ENCODE measurements at places on chromosomes 13 and 19. TPM values are rescaled to one million over a fixed set of nuclear protein-coding genes. Genes with fewer than 3 reads are reported as not detected.

- no peak for DNase-seq
These were observed 379.1 kb downstream of the SUCLA2 start for GRCh38 chr13:47621931-47622330.

GRCh38 chr13:51246418-51247277 lies 24.4 kb downstream of the FAM124A start:
- DNase-seq, result no peak

GRCh38 chr13:79382545-79383275 lies 23.3 kb downstream of the RBM26 start:
- no peak for DNase-seq

GRCh38 chr13:70784207-70784989 lies 676.1 kb upstream of the KLHL1 start:
- DNase-seq, result no peak

DNA sequence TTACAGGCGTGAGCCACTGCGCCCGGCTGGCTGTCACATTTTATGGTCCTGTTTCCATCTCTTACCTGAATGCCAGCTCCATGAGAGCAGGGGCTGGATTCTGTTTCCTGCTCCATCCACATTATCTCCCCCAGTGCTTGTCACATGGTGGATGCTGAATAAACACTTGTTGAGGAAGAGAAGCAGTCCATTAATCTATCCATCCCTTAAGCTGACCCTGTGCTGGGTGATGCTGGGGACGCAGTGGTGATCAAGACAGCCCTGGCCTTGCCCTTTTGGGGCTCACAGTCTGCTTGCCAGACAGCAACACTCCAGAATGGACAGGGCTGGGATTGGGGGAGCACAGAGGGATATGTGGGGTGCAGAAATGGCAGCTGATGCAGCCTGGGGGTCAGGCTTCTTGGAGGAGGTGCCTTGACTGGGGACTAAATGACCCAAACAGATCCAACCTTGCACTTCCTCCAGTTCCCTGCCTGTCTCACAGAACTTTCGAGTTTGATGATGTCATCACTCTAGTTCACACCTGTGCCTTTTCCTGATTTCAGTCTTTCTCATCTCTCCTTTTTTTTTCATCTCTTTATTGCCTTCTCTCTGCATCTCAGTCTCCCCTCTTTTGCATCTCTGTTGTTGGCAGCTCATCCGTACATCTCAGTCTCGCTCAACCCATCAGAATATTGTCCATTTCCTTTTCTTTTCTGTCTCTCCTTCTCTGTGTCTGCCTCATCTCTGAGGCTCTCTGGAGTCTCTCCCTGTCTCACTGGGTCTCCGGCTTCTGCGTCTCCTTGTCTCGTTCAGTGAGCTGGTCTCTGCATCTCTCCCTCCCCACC lies 4.6 kb downstream of the IRF2BP1 start:
- no peak for DNase-seq

GRCh38 chr19:14138576-14139265 lies 2.3 kb upstream of the ASF1B start:
- no peak for DNase-seq

- no peak for DNase-seq
These were observed 5.4 kb downstream of the TMEM150B start for GRCh38 chr19:55319785-55320184.

DNA sequence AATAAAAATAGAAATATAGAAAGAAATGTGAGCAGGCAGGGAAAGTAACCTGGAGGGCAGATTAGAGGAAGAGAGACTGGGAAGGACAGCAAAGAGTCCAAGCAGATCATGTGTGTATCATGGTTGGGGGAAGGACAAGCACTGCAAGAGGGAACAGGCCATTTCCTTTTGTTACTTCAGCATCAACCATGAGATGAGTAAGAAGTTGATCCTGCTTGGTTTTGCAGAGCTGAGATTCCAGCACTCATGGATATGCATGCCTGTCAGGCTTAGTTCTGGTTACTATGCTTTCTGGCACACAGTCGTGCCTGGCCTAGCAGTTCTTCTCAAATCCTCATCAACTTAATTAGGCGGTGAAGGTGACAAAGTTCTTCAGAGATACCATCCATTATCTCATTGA lies 18.1 kb downstream of the NALCN start:
- DNase-seq, result no peak

The CCNE1 gene
- 3.6 TPM for total RNA-seq

The PARP4 gene
- 85.6 TPM for total RNA-seq

DNA sequence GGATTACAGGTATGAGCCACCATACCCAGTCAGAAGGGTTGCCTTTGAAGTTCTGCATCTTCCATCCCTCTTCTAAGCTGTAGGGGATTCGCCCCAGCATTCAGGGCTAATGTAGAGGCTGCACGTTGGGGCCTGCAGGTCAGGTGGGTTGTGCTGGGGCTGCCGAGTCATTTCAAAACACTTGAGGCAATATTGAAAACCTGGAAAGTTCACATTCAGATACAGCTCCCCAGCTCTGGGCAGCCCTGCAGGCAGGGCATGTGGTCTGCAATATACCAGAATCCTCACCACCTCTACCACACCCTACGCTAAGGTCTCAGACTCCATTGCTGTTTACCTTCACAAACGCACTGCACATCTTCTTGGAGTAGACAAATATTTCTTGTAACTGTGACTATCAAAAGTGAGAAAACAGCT lies 24.6 kb downstream of the CCNE1 start:
- no peak for DNase-seq

- DNase-seq, result no peak
These were observed 11.4 kb downstream of the ZNF331 start for GRCh38 chr19:53549340-53549739.

DNA sequence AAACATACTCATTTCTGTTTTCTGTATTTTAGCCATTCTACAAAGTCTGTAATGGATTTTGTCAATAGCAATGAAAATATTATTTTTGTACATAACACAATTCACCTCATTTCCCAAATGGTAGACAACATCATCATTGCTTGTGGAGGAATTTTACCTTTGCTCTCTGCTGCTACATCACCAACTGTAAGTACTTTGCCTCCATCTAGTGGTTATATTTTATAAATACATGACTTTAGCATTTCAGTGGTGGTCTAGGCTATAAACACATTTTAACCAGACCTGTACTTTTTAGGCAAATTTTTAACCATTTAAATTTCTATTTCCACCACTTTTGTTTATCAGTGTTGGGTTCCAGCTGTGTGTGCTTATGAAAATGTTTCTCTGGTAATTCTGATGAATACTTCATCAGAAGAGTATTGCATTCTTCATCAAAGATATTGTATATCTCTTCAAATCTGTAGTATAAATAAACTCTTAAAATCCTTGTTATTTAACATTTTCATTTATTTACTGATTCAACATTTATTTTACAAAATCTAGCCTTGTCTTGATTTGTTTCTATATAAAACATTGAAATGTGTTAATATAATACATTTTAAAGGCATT lies 222.4 kb downstream of the NBEA start:
- DNase-seq, result no peak

DNA sequence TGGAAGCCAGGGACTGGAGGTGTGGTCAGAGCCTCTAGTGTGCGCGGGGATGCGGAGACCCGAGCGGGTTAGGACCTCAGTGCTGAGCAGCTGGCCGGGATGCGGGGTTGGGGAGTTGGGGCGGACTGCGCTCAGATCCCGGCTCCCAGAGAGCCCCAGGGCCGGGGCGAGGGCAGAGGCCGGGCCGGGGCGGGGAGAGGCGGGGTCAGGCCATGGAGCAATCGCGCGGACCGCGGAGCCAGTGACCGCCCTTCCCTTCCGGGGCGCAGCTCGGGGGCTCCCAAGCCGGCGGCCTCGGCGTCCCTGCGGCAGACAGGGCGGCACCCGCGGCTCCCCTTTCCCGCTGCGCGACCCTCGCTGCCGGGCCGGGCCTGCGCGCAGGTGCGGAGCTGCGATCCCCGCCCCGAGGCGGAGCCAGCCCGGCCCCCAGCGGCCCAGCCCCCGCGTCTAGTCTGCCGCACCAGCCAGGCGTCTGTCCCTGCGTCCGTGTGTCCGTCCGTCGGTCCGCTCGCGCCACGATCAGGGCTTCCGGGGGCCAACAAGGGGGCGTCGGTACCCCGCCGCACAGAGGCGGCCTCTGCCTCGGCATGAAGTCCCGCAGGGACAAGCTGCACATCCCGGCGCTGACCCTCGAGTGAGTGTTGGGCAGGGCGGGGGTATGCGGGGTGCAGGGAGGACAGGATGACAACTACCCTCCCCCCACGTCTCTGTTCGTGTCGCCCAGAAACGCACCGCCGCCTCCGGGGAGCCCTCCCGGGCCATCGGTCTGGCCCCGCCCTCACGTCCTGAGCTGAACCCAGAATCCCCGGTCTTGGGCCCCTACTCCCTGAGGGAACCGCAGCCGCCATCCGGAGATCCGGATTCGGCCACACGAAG lies 12.4 kb downstream of the MAST3 start:
- DNase-seq, result no peak

The KIR2DL3 gene
- total RNA-seq, result not detected

The CAPN12 gene
- 27.6 TPM for total RNA-seq

GRCh38 chr13:32587811-32588170 lies 1.5 kb downstream of the PDS5B start:
- no peak for DNase-seq

DNA sequence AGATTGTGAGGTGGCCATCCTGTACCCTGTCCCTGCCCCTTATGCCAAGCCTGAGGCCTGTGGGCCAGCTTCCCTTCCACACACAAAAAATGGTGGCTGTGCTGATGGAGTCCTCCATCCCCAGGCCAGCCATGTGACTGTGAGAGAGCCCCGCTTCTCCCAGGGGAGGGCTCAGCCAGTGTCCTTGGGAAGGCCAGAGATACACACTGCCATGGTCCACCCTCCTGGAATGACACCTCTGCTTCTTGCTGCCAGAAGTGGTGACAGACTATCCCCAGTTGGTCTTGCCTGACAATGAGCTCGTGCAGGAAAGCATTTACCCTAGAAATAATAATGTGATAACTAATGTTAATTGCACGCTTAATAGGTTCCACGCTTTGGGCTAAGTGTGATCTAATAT lies 38.0 kb downstream of the FAM124A start:
- no peak for DNase-seq

- DNase-seq, result no peak
These were observed 19.8 kb downstream of the UQCRFS1 start for GRCh38 chr19:29193155-29193554.

GRCh38 chr19:1066748-1067340 lies at the start of gene ARHGAP45:
TSS of gene ARHGAP45 (plus strand) at chr19:1067167. CDS start at chr19:1067406, 239 bp downstream.
- no peak for DNase-seq

- no peak for DNase-seq
These were observed 687 bp upstream of the HRC start for GRCh38 chr19:49155820-49156346.

The OR7C1 gene
- total RNA-seq, result not detected

The HCN2 gene
- not detected for total RNA-seq

GRCh38 chr13:99983499-99984401 lies 2.2 kb downstream of the ZIC2 start:
- DNase-seq, result no peak

The PRODH2 gene
- not detected for total RNA-seq

The PSG11 gene
- total RNA-seq, result not detected

- no peak for DNase-seq
These were observed at the start of gene GPR12 for GRCh38 chr13:26759907-26760831. TSS of gene GPR12 (minus strand) at chr13:26760786. CDS start at chr13:26759827, 959 bp downstream.

The SH2D3A gene
- 68.7 TPM for total RNA-seq

- DNase-seq, result no peak
These were observed 901.7 kb downstream of the DIAPH3 start for GRCh38 chr13:59261928-59262488.
